Effector CD4-positive, alpha-beta T cell (primary cell): ENCODE measurements at places on chromosomes 2 and 18.

- DNase-seq: no peak
Measured at GRCh38 chr18:70284976-70285620, 3.7 kb upstream of the SOCS6 start.

DNA sequence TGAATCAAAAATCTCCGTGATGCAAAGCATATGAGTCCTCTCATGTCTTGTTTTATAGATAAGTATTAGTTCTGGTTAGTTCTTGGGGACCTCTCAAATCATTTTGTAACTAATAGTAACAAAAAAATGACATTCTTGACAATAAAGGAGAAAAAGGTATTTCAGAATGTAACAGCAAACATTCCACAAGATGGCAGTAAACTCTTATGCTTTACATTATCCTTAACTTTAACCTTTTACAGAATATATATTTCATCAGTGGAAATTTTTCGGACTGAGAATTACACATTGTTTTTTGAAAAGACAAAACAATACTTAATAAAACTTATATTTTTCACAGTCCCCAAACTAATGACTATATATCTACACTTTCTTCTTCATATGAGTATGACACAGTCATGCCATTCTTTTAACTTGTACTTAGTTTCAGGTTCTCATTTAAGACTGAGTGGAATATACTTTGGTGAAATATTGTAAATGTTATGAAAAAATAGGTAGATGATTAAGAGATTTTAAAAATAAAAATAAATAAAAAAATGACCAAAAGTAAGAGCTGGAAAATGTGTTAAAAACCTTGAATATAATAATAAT, 142.9 kb upstream of the NXPH2 start:
- no peak for DNase-seq

DNA sequence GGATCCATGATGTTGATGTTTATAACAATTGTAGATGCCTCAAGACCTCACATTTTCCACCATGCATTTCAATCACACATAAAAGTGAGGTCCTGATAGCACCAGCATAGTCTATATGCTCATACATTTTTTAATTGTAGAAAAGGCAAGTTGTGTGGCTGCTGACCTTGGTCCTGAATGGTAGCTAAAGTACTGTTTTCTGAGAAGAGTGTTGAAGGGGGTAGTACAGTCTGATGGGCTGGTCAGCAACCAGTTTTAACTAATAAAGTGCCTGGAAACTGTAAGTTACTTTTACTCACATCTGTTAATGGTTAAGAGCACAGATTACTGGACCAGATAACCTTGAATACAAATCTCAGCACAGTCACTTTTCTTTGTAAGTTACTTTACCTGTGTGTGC, 15.9 kb downstream of the ZNF638 start:
- no peak for DNase-seq

GRCh38 chr18:65955747-65956146, 204.9 kb downstream of the CDH7 start:
- DNase-seq: no peak

GRCh38 chr2:3406501-3406900, 27.0 kb downstream of the TRAPPC12 start:
- no peak for DNase-seq

DNA sequence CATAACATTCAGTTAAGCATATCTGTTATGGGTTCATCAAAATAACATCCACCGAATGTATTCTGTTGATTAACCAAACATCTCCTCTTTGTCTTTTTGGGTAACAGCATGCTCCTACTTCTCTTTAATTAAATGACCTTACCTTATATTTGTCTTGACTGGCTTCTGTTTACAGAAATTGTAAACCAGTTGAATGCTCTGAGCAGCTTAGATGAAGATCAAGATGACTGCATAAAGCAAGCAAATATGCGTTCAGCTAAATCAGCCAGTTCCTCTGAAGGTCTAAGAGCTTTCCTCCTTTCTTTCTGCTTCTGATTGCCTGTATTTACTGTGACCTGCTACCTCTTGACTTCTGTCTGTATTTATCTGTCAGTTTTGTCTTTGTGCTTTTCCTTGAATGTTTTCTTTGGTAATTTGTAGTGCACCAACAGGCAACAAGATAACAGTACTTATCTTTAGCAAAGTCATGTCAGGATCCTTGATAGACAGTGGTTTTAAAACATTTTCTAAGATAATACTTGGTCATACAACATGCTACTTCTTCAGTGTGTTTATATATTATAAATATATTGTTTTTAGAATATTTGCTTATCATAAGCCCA, 152.8 kb downstream of the EHBP1 start:
- no peak for DNase-seq

- DNase-seq: no peak
Measured at GRCh38 chr2:42744545-42745082, 19.3 kb downstream of the OXER1 start.

DNA sequence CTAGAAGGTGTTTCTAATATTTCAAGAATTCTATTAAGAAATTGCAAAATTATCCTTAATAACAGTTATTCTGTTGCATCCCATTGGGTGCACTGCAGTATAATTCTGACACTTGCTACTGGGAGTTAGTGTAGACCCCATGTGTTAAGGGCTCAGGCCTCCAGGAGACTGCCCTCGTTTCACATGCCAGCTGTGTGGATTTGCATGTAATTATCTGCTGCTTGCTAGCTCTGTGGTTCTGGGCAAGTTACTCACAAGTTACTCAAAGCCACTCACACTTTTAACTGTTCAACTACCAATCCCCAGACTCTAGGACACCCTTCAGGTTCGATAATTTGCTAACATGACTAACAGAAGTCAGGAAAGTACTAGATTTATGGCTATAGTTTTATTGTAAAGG, 38.6 kb downstream of the ST6GAL2 start:
- DNase-seq: no peak

GRCh38 chr2:233059797-233060500, at the start of gene INPP5D:
TSS of gene INPP5D (plus strand) at chr2:233060342. CDS start at chr2:233060479, 137 bp downstream.
- DNase-seq: peak; percentile 66
